ENCODE measurements at places on chromosomes 12 and 14.
A peak's percentile ranks its signal among the peaks of the same experiment; 100 is the strongest.

GRCh38 chr12:132888852-132889251 lies 1.4 kb upstream of the CHFR start:
- DNase-seq, result no peak

GRCh38 chr14:53365486-53366130 lies 212.5 kb upstream of the DDHD1 start:
- no peak for DNase-seq

GRCh38 chr12:94149119-94149780 lies 873 bp downstream of the PLXNC1 start:
- DNase-seq, result peak; percentile 21

DNA sequence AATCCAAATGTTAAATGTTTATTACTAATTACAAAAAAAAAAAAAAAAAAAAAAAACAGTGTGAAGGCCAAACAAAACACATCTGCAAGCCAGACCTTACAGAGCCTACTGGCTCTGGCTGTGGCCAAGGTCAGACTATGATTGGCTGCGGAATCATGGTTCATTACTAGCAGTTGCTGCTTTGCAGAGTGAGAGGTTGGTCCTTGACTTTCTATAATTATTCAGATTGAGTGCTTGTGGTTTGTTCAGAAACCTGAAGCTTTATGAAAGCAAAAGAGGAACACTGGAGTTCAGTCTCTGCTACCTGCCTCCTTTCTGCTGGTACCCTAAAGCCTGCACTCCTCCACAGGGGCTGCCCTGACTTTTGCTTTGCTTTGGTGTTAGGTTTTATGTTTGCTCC lies 550.9 kb downstream of the BCL11B start:
- no peak for DNase-seq

- DNase-seq, result no peak
These were observed 1.3 kb upstream of the WASHC3 start for GRCh38 chr12:102063069-102063468.

- DNase-seq, result no peak
These were observed 37.5 kb upstream of the DDX11 start for GRCh38 chr12:31035967-31036665.

DNA sequence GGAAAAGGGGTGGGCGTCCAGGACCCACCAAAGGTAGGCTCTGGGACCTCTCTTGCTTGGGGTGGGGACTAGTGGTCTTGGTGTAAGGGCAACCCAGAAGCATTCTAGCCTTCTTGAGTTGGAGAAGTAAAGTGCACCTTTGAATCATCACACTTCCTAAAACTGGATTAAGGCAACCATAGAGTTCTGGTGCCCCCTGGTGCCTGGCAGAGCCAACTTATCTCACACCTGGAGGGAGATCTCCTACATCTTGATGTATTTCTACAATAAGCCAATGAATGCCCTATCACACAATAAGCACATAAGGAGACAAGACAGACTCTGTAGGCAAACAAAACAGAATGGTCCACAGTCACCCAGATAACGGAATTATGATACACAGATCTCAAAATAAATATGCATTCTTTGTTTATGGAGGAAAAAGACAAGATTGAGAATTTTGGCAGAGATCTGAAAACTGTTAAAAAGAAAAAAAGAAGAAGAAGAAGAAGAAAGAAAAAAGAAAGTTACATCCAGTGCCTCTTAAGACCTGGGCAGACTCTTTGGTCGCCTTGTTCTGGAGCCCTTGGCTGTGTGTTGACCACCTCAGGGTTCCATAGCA lies 95.9 kb upstream of the PPP2R5C start:
- peak; percentile 13 for DNase-seq

- DNase-seq, result no peak
These were observed 8.1 kb downstream of the GPR84 start for GRCh38 chr12:54356228-54356627.

DNA sequence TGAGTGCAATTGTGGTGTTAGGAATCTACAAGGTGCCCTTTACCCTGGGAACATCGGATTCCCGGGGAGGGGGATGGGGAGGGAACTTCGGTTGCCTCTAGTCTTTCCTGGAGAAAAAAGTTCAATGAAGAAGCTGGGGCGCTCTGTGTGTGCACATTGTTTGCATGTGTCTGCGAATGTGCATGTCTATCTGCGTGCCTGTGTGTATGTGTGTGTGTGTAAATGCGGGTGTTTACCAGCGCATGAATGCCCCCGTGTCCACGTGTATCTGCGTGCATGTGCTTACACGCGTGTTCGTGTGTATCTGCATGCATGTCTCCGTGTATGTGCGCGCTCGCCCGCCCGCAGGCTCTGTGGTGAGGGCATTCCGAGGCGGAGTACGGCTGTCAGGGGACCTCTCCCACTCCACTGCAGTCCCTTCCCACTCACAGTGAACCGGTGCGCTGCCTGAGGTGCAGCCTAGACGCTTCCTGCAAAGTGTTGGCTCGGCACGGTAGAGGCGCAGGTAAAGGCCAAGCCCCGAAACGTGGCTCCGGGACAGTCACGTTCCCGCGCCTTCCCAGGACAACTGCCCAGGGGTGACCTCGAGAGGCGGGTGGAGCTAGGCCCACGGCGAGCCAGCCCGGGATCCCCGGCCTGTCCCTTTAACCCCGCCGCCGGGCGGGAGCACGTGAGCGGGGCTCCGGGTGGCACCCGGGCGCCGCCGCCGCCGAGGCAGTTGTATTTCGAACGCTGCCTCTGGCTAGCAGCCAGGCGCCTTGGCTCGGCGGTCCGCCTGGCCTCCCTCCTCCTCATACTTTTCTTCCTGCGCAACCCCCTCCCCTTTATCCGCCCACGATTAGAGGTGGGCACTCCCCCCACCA lies 539 bp upstream of the HMGA2 start:
- DNase-seq, result no peak

DNA sequence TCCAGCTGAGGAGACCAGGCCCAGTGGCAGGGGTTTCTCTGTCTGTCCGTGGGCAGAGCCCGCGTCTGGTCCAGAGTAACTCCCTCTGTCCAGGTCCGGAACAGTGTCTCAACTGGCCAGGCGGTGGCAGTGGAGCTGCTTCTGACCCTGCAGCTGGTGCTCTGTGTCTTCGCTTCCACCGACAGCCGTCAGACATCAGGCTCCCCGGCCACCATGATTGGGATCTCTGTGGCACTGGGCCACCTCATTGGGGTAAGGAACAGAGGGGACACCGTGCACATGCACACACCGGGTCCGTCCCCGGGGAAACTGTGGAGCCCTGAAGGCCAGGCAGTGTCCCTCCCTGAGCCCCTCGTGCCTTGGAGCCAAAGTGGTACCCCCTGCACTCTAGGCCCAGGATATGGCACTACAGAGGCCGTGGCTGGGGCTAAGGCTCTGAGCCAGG lies 1.5 kb downstream of the AQP6 start:
- no peak for DNase-seq

DNA sequence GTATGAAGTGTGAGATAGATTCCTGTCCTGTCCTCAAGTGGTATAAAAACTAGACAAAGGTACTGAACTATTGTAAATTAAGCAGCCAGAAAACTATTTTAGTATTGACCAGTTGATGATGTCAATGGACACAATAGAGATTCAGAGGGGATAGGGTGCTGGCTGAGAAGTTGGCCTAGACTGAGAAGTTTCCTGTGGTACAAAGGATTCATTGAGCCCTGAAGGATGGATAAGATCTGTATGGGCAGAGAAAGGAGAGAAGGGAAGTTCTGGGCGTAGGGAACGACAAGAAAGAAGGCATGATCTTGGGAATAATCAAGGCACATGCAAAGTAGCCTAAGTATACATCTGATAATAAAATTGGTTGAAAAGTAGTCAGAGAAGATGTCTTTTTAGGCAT lies 44.6 kb downstream of the DAD1 start:
- DNase-seq, result no peak

DNA sequence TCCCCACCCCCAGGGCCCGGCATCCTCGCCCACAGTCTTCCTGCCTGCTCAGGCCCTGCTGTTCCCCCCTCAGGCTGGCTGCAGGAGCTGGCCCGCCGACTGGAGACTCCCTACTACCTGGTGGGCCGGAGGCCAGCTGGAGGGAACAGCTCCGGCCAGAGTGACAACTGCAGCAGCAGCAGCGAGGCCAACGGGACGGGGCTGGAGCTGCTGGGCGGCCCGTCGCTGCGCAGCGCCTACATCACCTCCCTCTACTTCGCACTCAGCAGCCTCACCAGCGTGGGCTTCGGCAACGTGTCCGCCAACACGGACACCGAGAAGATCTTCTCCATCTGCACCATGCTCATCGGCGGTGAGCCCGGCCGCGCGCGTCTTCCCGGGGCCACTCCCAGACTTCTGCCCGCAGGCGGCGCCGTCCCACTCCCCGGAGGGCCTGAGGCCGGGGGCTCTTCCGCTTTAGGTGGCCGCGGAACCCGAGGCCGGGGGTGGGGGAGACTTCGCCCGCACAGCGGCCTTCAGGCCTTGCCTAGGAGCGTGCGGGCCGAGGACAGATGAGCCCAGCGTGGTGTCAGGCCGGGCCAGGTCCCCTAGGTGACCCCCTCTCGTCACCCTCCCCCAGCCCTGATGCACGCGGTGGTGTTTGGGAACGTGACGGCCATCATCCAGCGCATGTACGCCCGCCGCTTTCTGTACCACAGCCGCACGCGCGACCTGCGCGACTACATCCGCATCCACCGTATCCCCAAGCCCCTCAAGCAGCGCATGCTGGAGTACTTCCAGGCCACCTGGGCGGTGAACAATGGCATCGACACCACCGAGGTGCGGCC lies 10.2 kb downstream of the KCNH3 start:
- DNase-seq, result no peak

GRCh38 chr12:92597997-92598396 lies 104.8 kb upstream of the PLEKHG7 start:
- no peak for DNase-seq

- no peak for DNase-seq
These were observed 616.3 kb upstream of the TMEM132C start for GRCh38 chr12:127650626-127651025.

DNA sequence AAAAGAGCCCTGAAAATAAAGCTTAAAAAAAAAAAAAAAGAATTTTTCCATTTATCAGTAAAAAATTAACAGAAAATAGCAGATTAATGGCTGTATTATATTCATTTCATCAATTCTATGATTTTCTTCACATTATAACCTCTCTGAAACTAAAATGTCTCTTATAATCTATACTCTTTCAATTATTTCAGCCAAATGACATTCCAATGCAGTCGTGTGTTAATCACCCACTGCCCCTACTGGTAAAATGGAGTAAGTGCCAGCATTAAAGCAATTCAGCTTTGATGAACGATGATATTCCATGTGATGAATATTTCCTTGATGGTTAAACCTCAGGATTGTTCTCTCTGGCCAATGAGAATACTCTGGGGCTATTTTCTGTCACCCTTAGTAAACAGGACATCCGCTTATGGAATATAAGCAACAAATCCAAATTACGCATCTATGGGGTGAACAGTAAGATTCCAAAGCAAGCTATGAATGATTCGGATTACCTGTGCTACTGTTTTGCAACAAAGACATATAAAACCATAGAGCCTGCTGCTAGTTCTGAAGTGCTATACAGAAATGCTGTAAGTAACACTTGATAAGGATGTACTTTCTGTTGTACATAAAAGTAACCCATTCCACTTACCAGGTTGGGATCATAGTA lies 20.3 kb upstream of the SYCP3 start:
- no peak for DNase-seq

DNA sequence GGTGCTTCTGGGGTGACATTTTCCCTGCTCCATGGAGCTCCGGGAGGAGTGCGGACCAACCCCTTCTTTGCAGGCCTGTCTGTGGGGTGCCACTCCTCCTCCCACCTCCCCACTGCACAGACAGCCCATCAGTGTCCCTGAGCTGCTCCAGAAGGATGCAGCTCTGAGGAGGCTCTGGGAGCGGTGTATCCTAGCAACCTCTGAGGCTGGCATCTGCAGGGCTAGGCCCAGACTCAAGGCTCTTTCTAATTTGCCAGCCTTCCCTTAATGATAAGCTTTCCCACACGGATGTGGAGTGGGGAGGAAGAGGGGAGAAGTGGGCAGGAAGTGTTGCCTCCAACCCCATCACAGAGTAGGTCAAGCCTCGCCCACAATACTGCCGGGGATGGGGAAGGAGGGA lies 59.7 kb downstream of the CALM1 start:
- no peak for DNase-seq
